ENCODE measurements at places on chromosomes 6 and 20.

DNA sequence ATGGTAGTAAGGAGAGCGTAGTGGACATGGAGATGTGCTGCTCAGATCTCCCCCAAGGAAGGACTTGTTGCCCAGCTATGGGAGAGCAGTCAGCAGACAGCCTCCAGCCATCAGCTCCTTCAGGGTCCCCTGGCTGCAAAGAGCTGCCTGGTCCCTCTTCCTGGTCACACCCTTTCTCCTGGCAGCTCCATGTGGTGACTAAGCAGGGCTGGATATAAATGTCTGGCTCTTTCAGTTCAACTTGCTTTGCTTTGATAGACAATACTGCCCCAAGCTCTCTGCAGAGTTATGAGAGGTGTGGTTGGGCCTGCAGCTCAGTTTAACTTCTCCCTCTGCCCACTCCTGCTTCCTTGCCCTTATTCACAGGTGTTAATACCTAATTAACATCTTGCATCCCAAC lies 64.1 kb upstream of the DDR1 start:
- DNase-seq, result peak; percentile 69

DNA sequence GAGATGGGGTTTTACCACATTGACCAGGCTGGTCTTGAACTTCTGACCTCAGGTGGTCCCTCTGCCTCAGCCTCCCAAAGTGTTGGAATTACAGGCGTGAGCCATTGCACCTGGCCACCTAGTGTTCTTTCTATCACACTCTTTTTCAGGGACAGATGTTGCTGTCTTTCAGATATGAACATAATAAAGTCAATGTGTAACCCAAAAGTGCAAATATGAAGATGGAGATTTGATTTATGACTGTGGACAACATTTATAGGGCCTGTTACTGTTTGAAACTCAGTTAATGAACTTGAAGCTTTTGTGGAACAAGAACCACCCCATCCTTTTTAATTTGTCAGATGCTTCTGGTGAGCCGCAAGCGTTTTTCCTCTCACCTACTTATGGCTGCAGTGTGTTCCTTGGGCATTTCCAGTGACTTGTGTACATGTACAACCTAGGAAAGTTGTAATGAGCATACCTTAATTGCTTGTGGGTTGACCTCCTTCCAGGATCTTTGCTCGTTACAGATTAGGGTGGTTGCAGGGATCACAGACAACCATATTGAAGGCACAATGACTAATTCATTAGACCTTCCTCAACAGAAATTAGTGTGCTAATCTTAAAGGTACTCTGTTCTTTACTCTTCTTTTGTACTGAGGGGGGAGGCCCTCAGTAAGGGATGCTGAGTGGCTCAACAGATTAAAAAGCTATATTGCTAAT lies 6.8 kb downstream of the TBPL1 start:
- no peak for DNase-seq

- no peak for DNase-seq
These were observed 85.1 kb downstream of the CLIC5 start for GRCh38 chr6:45930420-45931040.

- peak; percentile 38 for DNase-seq
These were observed 83.5 kb downstream of the ZMYND8 start for GRCh38 chr20:47272893-47273590.

- no peak for DNase-seq
These were observed 40.0 kb upstream of the OCSTAMP start for GRCh38 chr20:46590443-46590842.

GRCh38 chr6:108361312-108361932 lies 66.6 kb downstream of the AFG1L start:
- no peak for DNase-seq

DNA sequence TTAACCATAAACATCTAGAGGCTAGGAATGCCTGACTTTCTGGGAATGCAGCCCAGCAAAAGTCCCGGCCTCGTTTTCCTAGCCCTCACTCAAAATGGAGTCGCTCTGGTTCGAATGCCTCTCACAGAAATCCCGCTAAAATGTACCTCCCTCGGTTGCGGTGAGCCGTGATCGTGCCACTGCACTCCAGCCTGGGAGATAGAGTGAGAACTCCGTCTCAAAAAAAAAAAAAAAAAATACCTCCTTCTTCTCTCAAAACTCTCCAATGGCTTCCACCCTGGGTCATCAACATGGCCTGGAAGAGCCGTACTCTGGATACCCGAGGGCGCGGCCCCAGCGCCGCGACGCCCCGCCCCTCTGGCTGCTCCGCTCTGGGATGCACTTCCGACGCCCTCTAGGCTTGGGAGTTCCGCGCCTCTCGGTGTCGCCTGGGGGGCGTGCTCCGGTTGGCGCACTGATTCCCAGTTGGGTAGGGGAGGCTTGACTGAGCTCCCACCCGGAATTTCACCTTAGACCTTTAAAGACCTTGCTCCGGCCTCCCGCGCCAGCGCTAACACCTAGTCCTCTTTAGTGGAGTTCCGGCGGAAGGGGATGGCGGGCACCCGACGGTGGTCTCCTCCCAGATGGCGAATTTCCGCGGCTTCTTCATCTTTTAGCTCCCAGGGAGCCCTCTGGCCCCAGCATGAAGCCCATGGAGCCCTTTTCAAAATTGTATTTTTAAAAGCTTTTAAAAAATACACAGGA lies 12.3 kb downstream of the HMGN4 start:
- DNase-seq, result no peak

DNA sequence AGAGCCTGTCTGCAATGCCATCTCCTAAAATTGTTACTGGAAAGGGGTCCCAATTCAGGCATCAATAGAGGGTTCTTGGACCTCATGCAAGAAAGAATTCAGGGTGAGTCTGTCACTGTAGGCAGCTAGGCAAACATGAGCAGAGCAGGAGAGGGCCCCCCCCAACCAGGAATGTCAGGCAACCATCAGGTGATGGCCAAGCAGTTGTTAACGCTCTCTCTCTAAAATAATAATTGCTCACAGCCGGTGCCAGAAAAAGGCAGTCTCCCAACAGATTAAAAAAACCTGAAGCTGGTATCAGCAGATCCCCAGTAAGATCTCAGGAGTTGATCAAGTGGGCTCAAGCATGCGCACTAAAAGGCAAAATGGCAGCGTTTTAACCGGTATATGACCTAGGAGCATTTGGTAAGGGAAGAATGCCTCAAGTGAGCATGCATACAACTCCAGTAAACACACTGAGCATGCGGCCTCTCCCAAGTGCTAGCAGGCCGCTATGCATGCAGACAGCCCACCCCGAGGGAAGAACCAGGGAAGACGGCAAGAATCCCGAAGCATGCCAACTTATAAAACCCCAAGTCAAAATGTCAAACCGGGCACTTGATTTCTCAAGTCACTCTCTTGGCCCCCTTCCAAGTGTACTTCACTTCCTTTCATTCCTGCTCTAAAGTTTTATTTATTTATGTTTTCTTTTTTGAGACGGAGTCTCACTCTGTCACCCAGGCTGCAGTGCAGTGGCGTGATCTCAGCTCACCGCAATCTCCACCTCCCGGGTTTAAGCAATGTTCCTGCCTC lies 44.0 kb upstream of the RNGTT start:
- no peak for DNase-seq

DNA sequence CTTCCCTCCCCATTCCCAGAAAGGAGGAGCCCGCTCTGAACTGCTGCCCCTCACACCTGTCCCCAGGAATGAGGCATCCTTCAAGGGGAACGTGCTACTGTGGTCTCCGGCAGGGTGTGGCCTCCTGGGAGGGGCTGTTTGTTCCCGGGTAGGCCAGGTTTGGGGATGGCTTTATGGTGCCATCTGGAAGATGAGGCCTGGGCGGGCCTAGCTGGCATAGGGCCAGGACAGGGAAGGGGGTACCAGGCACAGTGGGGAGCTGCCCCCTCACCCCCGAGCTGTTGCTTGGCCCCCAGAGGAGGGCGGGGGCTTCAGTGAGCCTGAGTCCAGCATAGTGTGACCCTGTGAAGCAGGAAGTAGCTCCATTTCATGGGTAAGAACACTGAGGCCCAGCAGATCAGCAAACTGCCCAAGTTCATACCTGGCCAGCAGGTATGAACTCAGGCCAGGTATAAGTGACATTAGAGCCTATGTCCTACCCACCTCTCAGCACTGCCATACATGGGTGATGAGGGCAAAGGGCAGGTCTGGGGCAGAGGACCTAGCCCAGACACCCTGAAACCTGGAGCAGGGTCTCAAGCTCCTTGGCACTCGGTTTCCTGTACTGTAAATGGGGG lies 17.5 kb upstream of the SPDEF start:
- no peak for DNase-seq

- DNase-seq, result peak; percentile 38
These were observed 18.0 kb upstream of the CSNK2A1 start for GRCh38 chr20:561437-562231.

- no peak for DNase-seq
These were observed 132.0 kb downstream of the PHACTR3 start for GRCh38 chr20:59736366-59736765.

DNA sequence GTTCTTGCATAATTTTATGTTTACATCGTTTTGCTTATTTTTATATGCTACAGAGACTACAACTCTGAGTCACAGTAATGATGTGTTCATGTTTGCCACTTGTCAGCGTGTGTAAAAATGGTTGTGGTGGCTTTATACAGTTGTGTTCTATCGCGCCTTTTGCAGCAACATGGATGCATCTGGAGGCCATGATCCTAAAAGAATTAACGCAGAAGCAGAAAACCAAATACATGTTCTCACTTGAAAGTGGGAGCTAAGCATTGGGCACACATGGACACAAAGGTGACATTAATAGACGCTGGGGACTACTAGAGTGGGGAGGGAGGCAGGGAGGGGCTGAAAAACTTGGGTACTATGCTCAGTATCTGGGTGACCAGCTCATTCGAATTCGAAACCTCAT lies 996 bp upstream of the SEC23B start:
- DNase-seq, result no peak

GRCh38 chr6:25564943-25565342 lies 87.1 kb upstream of the SCGN start:
- DNase-seq, result no peak

GRCh38 chr6:158909938-158910337 lies 90.1 kb downstream of the RSPH3 start:
- no peak for DNase-seq

DNA sequence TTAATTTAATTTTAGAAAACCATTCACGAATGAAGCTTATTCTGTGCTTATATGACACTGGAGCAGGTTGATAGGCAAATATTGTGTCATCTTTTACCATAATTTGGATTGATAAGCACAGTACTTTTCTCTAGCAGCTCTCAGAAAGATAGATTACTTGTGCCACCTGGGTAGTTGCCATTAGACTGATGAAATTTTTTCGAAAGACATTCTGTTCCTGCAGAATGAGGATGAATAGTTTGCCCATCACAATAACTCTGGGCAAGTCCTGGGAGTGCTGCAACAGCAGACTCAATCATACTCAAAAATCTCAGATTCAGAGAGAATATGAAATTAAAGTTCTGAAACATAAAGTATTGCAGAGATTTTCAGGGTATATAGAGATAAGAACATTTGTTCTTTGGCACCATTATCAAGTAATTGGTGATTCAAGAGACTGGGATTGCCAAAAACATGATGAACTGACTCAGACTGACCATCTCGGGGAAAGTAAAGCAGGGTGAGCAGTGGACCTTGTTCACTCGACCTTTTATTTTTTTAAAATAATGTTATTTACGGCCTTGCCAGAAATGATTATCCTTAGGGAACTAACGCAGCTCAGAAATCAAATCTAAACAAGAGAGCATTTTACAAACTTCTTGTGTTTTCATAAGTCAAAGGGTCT lies 65.8 kb upstream of the PTCHD4 start:
- DNase-seq, result no peak

DNA sequence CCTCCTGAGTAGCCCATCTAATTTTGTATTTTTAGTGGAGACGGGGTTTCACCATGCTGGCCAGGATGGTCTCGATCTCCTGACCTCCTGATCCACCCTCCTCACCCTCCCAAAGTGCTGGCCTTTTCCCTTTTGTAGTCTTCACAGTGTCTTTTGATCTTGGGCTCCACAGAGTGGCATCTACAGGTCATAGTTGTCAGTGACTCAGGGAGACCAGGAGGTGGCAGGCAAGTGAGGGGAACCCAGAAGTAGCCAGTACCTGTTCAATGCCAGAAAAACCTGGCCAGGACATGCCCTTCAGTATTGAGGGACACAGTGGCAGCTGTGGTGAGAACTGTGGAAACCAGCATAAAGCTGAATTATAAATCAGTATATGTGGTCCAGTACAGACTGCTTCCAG lies 19.6 kb downstream of the RPP21 start:
- no peak for DNase-seq

GRCh38 chr20:20837574-20838021 lies 125.2 kb upstream of the RALGAPA2 start:
- DNase-seq, result no peak

DNA sequence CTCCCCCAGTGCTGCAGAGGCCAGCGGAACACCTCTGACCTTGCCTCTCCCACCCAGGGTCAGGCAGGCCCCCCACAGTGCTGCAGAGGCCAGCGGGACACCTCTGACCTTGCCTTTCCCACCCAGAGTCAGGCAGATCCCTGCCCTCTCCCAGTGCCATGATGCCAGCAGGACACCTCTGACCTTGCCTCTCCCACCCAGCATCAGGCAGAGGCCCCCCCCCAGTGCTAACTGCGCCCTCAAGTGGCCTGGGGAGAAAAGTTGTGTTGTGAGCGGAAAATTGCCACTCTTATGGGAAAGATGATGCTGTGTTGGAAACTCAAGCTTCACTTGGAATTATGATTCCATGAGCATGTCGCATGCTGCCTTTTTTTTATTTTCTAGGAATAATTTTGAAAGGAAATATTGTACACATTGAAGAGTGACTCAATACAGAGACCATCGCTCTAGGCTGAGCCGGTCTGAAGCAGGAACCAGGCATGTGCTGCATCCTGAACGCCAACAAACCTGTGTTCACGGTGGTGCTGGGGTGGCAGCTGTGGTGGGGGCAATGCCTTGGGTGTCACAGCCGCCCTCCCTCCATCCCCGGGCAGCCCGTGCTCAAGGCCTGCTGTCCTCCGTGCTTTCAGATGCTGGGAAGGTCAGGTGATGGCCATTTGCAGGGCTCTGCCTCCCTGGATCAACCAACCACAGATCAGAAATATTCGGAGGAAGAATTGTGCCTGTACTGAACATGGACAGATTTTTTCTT lies 98.6 kb downstream of the CDH4 start:
- DNase-seq, result no peak

- no peak for DNase-seq
These were observed 12.2 kb upstream of the DSTN start for GRCh38 chr20:17557675-17558006.

DNA sequence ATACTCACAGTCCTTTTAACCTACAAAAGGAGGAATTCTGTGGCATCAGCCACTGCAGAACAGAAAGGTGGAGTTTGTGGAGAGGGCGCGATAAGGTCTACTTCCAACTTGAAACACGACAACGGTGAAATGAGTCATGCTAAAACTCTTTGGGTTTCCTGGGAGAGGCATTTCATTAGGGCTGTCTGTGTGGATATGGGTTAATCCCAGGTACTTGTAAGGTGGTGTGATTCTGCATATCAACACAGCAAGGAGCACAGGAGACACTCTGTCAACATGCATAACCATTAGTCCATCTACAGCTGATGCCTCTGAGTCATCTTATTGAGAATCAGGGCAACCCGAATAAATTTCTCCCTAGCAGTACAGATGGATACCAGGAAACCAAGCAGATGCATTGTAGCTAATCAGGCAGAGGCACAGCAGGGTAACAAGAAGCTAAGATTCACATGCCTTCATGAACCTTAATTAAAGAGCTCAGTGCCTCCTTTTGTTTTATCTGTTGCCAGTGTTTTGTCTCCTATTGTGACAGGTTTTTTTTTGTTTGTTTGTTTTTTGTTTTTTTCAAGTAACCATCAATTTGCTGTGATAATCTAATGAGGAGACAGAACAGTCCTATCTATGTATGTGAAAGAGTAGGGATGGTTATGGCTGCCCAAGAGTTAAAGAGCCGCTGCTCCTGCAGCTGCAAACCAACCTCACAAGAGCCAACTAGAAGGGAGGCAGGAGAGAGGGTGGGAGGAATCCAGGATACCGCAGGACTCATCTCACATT lies 315.8 kb upstream of the SOX4 start:
- no peak for DNase-seq

GRCh38 chr6:106163446-106163965 lies 77.4 kb downstream of the PRDM1 start:
- peak; percentile 50 for DNase-seq
